ENCODE measurements at places on chromosomes 2 and 18. TPM values are rescaled to one million over a fixed set of nuclear protein-coding genes. Genes with fewer than 3 reads are reported as not detected.

Gene TUBA4B
- total RNA-seq = not detected

Gene LTBP1
- 145 TPM for total RNA-seq

Gene TRIM43
- not detected for total RNA-seq

Gene ANKMY1
- total RNA-seq = 9.4 TPM

Gene REG3G
- not detected for total RNA-seq

Gene PKDCC
- 3.9 TPM for total RNA-seq

Gene ST8SIA5
- not detected for total RNA-seq

Measured in vein endothelial cell (primary cell).